Karpas-422 (cell line): ENCODE measurements at places on chromosomes 11 and 22. TPM values are rescaled to one million over a fixed set of nuclear protein-coding genes. Genes with fewer than 3 reads are reported as not detected.

Gene TENM4
- total RNA-seq, result 0.87 TPM in 1 of 2 replicates, not detected in the other

Gene CARS1
- total RNA-seq, result 55.8 and 80.6 TPM in 2 replicates

Gene RAB3IL1
- not detected in 2 replicates for total RNA-seq

DNA sequence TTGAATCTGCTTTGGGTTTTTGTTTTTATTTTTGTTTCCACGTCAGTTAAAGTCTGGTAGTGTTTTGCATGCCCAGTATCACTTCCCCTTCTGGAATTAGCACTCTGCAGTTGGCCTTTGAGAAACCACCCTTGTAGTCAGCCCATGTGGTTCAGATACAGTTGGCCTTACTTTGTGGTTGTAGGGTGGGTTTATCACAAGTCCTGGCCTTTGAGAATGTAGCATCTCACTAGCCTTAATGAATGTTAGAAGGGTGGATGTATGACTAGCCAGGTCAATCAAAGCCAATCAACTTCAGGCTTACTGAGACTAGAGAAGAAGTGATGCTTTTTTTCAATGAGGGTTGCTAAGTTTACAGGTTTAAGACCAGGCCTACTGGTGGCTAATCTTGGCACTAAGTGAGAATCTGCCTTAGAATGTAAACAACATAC, 19.8 kb downstream of the ARL14EP start:
- peak; percentile 86 for DNase-seq

DNA sequence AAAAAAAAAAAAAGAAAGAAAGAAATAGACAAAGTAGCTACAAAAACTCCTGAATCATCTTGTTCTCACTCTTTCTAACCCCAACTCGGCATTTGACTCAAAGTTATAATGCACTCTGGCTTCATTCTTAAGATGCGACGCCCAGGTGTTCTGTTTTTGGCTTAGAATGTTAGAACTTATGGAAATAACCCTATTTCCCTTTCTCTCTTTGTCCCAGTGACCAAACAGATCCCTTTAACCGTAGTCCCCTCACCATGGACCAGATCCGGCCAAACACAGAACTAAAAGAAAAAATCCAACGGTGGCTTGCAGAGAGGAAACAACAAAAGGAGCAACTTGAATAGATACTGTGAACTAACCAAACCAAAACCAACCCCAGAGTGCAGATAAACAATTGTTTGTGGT, 5.3 kb upstream of the ATP5MG start:
- DNase-seq, result no peak

- DNase-seq, result peak; percentile 29
Measured at GRCh38 chr11:19430754-19431398, 190.1 kb upstream of the E2F8 start.

GRCh38 chr11:14266622-14267021, 92.4 kb downstream of the RRAS2 start:
- no peak for DNase-seq

DNA sequence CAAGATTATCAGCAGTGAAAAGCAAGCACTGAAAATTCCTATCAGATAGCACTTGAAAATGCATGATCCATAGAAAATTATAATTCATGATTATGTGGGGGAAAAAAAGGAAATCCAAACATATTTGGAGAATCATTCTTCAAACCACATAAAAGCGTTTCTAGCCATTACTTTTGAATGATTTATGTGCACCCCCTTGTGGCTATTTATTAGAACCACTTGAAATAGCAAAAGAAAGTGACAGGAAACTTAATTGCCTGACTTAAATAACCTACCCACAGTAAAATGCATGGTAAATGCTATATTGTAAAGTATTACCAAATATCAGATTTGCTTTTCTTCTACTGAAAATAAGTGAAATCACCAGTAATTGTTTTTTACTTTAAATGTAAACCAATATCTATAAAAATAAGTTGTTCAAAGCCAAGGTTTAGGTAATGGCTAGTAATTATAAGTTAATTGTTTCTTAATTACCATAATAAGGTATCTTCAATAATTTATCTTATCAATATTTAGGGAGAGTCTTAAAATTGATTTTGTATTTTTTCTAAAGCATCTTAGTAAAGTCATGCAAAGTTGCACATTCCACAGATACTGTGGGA, 168.5 kb downstream of the ARHGAP42 start:
- peak; percentile 86 for DNase-seq

GRCh38 chr22:35150183-35151107, 84.5 kb downstream of the ISX start:
- peak; percentile 85 for DNase-seq
